ENCODE measurements at places on chromosomes 5 and 9. TPM values are rescaled to one million over a fixed set of nuclear protein-coding genes. Genes with fewer than 3 reads are reported as not detected.

Gene TAF11L10
- total RNA-seq: not detected

Gene MARCOL
- not detected for total RNA-seq

Gene SPINK13
- not detected for total RNA-seq

Gene DEPDC1B
- 10.3 TPM for total RNA-seq

Gene ADCY2
- total RNA-seq: not detected

Gene PPP3R2
- total RNA-seq: not detected

Gene ATOX1
- total RNA-seq: 56.0 TPM

Gene C1QTNF3
- 5.1 TPM for total RNA-seq

Gene QSOX2
- 2.9 TPM for total RNA-seq

Gene SLC45A2
- total RNA-seq: not detected

Gene PCDHGA12
- total RNA-seq: 2.4 TPM

Measured in esophagus squamous epithelium (tissue), 5 donors.